HFF-Myc (cell line): ENCODE measurements at places on chromosomes 11 and 22.

GRCh38 chr11:34446386-34446785, 7.7 kb downstream of the CAT start:
- no peak for DNase-seq

DNA sequence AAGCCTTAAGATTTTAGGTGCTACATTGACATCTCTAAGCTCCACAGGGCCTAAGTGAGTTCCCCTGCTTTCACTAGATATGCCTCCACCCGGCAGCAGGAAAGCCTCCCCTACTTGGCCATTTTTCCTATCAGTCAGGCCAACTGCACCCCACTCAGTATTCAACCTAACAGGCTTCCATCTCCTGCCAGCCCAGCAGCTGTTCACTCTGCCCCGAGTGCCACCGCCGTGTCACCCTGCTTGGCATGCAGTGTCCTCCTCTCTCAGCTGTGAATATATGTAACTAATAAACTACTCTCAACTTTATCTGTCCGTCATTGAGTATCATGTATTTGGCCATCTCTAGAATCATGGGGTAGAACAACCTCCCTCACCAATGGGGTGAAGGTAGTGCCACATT, 9.0 kb upstream of the OR6M1 start:
- no peak for DNase-seq

GRCh38 chr11:12234221-12234620, 123.8 kb downstream of the MICAL2 start:
- no peak for DNase-seq

- no peak for DNase-seq
Measured at GRCh38 chr11:45906096-45906682, 882 bp downstream of the FREY1 start.

DNA sequence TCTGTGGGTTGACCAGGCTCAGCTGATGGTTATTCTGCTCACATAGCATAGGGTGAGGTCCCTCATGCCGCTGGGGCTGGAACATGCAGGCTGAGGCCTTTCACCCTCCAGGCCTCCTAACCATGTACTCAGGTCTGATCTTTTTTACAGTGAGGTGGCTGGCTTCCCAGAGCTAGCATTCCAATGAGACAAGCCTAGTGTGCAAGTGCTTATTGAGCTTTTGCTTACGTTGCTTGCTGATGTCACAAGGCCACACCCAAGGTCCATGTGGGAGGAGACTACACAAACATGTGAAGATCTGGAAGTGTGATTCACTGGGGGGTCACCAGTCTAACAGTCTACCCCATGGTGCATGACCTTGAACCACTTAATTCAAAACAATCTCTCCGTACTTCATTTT, 33.9 kb downstream of the ISX start:
- DNase-seq, result no peak

GRCh38 chr11:23280088-23280487, 419.8 kb upstream of the CCDC179 start:
- DNase-seq, result no peak

DNA sequence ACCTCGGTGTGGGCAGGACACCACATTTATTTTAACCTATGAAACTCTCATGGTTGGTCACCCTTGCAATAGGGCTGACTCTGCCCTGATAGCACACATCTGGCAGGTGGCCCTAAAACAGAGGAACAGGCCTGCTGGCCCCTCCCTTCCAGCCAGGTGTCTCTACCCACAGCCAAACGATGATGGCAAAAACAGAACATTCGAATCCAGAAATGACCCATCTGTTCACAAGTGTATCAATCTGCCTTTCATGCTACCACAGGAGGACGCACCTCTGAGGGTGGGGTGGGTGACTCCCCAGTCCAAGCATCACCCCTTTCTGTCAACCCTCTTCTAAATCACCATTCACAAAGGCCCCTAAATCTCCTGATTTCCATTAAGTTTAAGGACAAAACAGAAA, 118.1 kb downstream of the ETS1 start:
- no peak for DNase-seq

- DNase-seq, result no peak
Measured at GRCh38 chr11:93116641-93117441, 81.0 kb downstream of the SLC36A4 start.

DNA sequence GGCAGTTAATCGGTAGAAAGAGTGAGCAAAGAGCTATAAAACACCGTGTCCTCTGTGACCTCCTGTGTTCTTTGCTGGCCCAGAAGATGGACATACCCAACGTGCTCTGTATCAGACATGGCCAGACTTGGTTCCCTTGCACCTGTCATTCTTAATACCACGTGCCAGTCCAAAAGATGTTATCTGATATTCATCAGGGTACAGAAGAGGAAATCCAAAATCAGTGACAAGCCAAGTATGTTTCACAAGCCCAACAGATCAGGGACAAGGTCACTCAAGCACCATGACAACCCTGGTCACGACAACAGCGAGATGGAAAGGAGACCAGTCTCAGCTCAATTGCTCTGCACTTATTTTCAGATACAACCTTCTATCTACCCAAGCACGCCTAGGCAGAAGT, 3.4 kb downstream of the LRP4 start:
- no peak for DNase-seq

DNA sequence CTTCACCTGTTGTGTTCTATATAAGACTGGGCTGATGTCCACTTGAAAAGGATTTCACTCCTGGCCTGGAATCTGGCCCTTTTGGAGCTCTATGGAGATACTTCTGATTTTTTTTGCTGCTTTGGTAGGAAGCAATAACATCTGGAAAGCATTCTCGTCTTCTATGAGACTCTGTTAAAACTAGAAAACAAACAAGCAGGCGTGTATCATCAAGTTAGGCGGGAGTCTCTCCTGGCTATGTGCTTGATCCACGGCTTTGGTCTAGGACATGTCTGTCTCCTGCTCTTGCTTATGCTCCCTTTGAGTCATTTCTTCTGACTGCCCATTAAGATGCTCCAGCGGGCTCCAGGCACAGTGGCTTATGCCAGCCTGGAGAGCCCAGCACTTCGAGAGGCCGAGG, 121.4 kb upstream of the TTC12 start:
- peak; percentile 37 for DNase-seq

DNA sequence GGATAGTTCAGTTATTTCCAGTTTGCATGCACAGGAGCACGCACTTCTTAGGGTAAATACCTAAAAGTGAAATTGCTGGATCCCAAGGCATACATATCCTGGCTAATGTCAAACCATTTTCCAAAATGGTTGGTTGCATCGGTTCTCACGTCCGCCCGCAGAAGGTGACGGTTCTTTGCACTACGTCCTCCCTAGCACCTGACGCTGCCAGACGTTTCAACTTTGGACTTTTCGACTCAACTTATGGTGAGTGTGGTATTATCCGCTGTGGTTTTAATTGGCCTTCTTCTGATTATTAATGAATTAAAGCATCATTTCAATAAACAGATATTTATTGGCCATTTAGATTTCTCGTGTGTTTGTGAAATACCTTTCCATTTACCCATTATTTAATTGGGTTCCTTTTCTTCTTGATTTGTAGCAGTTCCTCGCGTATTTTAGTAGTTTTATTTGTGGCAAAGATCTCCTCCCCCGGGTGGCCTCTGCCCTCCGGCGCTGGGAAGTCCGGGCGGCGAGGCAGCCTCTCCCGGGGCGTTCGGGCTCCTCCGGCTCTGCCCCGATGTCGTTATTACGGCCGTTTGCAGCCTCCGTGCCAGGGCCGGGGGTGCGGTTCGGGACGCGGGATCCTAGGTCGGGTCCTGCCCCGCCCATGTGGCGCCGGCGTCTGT, at the start of gene JHY:
TSS of gene JHY (plus strand) at position 571 of the 668 bp plus-strand sequence. CDS start 3,091 bp downstream, outside the sequence.
- no peak for DNase-seq

DNA sequence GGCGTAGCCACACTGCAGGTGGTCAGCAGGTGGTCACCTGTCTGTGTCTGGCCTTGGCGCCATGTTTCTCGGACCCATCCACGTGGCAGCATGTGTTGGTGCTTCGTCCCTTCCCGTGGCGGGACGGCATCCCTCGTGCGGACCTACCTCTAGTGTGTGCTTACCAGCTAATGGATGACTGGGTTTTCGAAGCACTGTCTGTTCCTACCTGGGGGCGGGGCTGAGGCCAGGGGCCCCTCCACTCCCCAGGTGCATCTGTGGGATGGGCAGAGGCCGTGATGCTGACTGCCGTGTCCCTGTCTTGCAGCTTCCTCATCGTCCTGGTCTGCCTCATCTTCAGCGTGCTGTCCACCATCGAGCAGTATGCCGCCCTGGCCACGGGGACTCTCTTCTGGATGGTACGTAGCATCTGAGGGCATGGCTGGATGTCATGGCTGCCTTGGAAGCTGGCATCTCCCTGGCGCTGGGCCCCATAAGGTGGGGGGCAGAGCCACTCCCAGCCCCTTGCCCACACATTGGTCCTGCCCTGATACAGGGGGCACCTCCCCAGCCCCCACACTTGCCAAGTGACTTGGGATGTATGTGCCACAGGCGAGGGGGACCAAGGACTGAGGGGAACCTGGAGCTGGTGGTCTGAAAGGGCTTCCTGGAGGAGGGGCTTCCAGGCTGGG, 82.9 kb downstream of the KCNQ1 start:
- DNase-seq, result no peak

- DNase-seq, result no peak
Measured at GRCh38 chr22:47367107-47367690, 604.7 kb downstream of the TBC1D22A start.

GRCh38 chr11:26909515-26909914, 84.4 kb upstream of the FIBIN start:
- DNase-seq, result no peak

DNA sequence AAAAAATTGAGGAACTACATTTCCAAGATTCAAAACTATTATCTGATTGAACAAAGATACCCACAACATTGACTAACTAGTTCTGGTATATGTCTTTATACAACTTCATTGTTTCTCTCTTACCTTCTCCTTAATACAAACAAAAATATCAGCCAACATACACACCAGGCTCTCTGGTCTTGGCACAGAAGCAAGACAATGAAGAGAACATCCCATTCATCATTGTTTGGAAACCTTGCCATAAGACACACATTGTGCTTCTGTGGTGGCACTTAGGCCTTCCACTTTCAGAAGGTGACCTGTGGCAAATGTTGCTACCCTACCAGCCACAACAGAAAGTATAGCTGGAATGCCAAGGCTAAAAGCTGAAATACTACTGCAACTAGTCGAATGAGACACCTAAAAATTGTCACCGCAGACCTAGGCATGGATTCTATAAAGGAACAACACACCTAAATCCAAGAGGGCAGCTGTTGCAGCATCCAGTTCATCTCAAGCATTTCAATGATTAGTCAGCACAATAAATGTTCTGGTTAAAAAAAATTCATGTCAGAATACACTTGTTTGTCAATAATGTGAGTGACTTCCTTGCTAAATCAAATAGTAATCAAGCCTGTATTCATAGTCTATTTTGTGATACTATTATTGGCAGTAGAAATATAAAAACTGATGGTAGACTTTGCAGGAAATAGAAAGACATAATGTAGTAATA, 26.3 kb downstream of the MAP6 start:
- DNase-seq, result no peak

DNA sequence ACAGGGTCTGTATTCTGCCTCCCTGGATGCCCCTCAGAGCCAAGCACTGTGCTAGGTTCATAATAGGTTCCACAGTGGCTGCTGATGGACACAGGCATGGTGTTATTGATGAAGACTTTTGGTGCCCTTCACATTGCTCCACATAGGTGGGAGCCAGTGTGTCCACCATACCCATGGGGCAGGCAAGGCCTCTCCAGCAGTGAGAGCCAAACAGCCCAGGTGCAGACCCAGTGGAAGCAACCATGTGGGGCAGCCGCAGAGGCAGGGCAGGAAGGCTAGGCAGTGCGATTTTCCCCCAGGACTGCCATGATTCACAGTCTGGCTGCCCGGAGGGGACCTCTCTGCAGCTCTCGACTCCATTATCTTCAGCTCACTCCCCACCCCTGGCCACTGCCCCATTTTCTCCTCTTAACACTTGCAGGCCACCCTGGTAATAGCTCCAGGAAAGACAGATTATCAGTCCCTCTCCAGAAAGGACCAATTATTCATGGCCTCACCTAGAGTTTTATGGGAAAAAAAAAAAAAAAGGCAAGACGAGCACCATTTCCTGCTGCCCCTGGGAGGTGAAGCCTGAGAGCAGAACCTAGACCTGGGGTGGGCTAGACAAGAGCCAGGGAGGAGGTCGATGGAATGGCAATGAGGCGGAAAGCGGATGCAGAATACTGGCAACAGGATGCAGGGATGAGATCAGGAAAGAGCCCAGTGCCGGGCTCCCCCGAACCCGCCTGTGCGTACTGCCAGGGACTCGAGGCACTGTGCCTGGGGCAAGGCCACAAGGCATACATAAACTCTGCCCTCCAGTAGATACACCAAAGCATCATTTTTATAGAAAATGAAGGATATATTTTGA, 343.0 kb upstream of the NCAM1 start:
- no peak for DNase-seq

DNA sequence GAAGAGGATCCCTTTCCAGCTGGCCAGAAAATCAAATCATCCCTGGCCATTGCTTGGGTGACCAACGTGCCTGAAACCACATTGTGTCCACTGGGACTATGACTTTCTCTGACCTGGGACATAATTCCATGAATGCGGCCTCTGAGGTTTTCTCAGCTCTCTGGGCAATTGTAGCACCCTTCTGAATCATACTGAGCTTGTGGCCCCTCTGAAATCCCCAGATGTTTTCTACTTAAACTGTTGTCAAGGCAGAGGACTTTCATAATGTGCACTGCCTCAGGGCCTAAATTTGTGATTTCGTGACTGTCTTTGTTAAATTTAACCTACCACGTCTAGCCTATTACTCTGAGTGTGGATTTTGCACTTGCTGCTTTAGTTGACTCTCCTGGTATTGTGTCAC, 321.1 kb upstream of the PLET1 start:
- no peak for DNase-seq

DNA sequence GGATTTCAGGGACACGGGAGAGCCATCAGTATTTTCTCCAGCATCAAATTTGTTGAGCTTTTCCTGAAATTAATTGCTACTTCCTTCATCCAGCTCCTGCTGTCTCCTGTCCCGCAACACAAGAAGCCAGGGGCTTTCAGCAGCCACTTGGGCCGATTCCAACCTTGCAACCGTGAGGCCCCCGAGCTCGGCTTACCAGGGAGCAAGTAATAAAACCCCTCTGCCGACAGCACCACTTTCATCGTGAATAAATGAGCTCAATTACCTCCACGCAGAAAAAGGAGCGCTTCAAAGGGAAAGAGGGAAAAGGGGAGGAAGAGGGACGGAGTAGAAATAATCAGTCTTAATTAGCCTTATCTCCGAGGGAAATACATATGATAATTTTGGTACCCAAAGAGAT, 76.6 kb downstream of the CELSR1 start:
- no peak for DNase-seq

- DNase-seq, result no peak
Measured at GRCh38 chr11:61173456-61173855, 12.2 kb upstream of the VPS37C start.

GRCh38 chr22:37626556-37627075, 12.9 kb upstream of the SH3BP1 start:
- DNase-seq, result no peak

GRCh38 chr11:56848141-56848809, 99.8 kb upstream of the OR9G4 start:
- no peak for DNase-seq

GRCh38 chr11:44017443-44018126, 30.2 kb upstream of the ACCSL start:
- no peak for DNase-seq

GRCh38 chr11:130102301-130103249, 32.9 kb downstream of the APLP2 start:
- no peak for DNase-seq
